BE2C (cell line): ENCODE measurements at places on chromosomes 16 and 17.

- no peak for DNase-seq
Observed at GRCh38 chr16:73163238-73163815, 115.4 kb upstream of the ZFHX3 start.

DNA sequence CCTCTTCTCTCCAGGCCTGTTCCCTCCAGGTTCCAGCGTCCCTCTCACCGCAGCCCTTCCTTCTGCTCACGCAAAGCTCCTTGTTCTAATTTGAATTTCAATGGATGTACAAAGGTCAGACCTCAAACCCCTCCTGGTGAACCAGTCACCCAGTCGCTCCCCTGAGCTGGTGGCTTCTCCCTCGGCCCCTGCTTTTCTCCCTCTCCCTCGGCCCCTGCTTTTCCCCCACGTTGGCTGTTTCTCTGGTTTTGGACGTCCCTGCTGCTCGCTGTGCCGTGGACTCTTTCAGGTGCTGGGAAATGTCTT lies 8.6 kb upstream of the MSLN start:
- DNase-seq, result no peak

DNA sequence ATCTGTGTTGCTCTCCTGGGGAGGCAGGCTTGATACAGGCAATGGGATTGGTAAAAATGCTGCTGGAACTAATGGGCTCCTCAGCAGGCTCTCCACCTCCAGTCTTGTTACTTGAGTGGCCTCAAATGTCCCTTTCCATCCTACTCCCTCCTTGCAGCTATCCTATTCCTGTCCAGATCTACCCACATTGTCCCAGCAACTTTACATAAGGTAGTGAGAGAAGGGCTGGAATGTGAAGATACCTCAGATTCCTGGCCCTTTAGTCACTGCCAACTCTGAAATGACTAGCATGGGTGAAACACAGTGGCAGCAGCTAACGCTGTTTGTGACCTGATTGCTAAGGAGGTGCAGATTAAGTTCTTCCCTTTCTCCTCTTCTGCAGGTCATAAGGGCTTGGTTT lies 210.1 kb upstream of the HS3ST4 start:
- DNase-seq, result no peak

GRCh38 chr17:81524039-81524864 lies 3.9 kb upstream of the FSCN2 start:
- DNase-seq, result peak; percentile 5

DNA sequence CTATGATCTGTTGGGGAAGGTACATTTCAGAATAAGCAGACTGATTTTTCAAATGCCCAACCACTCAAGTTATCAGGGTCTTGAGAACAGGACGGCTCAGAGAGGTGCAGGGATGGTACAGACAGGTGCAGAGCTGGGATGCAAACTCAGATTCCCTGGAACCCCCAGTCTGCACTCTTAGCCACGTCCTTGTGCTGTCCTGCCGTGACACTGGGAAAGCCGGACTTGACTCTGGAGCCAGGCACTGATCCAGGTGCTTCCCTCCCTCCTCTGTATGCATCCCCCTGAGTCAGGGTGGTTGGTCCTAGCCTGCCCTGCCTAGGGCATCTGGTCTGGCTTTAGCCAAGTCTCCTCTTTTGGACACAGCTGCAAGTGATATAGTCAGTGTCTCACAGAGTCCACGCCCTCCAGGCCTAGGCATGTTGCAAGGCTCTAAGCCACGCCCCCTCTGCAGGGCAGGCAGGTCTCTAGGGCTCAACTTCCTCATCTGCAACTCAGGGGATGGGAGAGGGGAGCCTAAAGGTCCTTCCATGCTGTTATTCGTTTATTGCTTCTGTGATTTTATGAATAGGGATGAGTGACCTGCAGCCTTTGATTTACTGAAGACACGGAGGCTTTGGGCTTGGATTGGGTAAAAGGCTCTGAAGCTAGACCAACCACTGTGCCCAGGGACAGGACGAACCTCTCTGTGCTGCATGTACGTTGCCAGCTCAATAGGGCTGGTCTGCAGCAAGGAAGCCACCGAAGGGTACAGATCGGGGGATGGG lies 97.3 kb downstream of the SDK2 start:
- DNase-seq, result peak; percentile 79
